ENCODE measurements at places on chromosomes 11 and 22.

DNA sequence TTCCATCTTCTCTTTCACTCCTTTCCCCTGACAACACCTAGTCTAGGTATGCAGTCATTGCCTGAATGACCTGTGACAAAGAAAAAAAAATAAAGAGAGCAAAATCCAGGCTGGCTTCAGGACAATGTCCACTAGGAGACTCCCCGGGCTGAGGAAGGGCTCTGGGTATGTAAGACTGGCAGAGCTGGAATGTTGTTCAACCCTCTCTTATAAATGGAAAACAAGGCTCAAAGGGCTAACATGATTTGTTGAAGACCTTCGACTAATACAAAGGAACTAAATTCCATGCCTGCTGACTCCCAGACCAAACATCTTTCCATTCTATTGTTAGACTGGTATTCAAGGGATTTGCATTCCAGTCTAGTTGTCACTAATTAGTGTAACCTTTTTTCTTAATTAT lies 122.2 kb downstream of the ARL14EP start:
- DNase-seq, result no peak

- no peak for DNase-seq
Measured at GRCh38 chr22:47205081-47205491, 442.6 kb downstream of the TBC1D22A start.

- no peak for DNase-seq
Measured at GRCh38 chr11:133219543-133219942, 312.8 kb downstream of the OPCML start.

DNA sequence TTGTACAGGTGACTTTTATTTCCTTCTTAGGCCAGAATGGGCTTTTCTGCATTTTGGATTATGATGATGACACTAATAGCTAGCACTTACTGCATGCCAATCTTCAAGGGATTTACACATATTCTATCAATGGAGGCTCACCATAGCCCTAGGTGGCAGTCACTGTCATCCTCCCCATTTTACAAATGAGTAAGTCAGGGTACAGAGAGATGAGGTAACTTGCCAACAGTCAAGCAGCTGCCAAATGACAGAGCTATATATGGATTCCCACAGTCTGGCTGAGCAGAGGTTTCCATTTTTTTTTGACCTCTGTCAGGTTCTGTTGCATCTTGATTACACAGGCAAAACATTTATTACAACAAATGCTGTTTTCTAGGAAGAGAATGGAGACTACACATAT lies 23.8 kb upstream of the C11orf96 start:
- DNase-seq, result peak; percentile 44

DNA sequence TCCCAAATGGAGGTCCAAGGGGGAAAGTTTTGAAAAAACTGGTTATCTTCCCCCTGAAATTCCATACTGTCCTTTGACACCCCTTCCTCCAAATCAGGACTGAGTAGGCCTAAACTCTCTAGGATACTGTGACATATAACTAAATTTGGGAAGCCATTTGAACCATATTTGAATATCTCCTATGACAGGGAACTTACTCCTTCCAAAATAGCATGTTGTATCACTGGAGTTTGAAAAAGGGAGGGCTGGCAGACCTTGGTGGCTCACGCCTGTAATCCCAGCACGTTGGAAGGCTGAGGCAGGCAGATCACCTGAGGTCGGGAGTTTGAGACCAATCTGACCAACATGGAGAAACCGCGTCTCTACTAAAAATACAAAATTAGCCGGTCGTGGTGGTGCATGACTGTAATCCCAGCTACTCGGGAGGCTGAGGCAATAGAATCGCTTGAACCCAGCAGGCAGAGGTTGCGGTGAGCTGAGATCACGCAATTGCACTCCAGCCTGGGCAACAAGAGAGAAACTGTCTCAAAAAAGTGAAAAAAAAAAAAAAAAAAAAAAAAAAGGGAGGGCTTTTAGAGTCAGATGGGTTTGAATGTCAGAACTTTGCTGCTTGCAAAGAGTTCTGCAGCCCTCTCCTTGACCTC lies 42.4 kb downstream of the PIK3C2A start:
- no peak for DNase-seq

DNA sequence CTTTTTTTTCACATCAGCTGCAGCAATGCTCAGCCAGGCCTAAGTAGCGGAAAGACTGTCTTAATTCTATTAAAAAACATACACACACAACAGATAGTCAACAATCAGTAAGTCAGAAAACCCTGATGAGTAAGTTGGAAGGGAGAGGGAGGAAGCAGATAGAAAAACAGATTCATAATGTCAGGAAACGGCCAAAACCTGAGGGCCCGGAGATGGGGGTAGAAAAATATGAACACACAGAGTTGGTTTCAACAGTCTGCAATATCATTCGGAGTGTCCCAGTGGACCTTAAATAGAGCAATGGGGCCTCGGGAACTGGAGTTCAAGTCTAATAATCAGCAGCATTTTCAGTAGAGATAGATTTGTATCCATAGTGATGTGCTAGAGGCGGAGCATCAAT lies 14.8 kb downstream of the LRRC55 start:
- no peak for DNase-seq

DNA sequence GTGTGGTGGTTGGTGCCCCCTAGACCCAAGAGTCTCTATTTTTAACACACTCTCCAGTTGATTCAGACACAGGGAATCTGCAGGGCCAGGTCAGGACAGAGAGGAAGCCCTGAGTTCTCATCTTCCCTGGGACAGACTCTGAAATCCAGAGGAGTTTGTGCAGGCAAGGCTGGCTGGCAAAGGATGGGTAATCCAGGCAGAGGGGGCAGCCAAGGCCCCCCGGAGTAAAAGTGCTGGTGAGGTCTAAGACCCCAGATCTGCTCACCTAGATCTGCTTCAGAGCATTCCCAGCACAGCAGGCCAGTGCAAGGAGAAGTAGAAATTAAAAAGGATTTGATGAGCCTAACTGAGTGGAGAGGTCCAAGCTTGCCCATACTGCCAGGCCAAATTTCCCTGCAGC lies 40.6 kb upstream of the MN1 start:
- DNase-seq, result no peak

GRCh38 chr22:43198936-43199335 lies 12.0 kb upstream of the TTLL12 start:
- DNase-seq, result no peak

- DNase-seq, result no peak
Measured at GRCh38 chr11:10762185-10762584, 11.1 kb downstream of the CTR9 start.

- no peak for DNase-seq
Measured at GRCh38 chr11:15072551-15073143, 746 bp upstream of the CALCB start.

DNA sequence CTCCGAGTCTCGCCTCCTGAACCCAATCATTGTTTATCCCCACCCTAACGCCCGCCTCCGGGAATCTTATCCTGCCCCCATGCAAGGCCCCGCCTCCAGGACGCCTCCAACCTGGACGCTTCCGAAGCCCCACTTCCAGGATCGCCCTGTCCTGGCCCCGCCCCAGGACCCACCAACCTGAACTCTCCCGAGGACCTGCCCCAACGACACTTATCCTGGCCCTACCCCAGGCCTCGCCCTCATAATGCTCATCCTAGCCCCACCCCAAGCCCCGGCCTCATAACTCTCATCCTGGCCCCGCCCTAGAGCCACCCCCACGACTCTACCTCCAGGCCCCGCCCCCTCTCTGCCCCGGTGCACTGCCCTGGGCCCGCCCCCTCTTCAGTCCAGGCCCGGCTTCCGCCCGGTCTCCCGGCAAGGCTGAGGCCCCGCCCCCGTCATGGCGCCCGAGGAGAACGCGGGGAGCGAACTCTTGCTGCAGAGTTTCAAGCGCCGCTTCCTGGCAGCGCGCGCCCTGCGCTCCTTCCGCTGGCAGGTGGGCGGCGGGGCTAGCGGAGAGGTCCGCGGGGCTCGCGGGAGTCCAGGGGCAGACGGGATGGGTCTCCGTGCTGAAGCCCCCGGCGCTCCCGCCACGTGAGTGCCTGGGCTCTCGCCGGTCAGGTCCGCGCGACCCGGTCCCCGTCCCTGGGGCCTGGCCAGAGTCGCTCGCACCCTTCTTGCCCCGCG lies 45.7 kb upstream of the DEFB108B start:
- peak; percentile 98 for DNase-seq

GRCh38 chr11:87444993-87445392 lies 407.3 kb downstream of the TMEM135 start:
- DNase-seq, result no peak

- DNase-seq, result no peak
Measured at GRCh38 chr22:35065796-35066218, at the start of gene ISX. Gene ISX, plus strand, starts transcription at chr22:35066158. Its CDS starts 930 bp downstream, at chr22:35067088.

- DNase-seq, result no peak
Measured at GRCh38 chr11:33017478-33017877, 1.8 kb downstream of the DEPDC7 start.

DNA sequence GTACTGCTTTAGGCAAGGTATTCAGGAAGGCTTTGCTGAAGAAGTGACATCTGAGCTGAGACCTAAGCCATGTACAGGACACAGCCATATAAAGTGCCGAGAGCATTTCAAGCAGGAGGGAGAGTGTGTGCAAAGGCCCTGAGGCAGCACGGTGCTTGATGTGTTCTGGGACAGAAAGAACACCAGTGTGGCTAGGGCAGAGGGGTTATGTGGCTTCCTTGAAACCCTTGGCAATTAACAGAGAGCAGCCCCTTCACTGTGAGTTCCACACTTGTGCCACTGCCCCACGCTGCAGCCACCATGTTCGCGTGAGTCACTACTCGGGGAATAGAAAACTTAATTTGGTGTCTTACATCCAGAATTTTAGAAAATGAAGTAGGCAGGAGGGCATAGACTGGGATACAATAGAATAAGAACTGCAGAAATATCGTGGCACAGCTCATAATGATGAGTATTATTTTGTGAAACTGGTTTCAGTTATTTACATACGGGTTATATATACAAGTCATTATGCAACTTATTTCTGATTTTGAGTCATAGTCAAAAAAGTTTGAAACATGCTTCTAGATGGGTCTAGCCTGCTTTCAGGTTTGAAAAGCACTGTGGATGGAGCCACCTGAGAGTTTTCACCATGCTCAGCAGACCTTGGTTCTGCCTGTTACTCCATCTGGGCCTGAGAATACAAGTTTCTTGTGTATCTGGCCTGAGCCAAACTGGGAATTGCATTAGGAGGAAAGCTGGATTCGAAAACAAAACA lies 11.8 kb downstream of the IL10RA start:
- DNase-seq, result no peak

DNA sequence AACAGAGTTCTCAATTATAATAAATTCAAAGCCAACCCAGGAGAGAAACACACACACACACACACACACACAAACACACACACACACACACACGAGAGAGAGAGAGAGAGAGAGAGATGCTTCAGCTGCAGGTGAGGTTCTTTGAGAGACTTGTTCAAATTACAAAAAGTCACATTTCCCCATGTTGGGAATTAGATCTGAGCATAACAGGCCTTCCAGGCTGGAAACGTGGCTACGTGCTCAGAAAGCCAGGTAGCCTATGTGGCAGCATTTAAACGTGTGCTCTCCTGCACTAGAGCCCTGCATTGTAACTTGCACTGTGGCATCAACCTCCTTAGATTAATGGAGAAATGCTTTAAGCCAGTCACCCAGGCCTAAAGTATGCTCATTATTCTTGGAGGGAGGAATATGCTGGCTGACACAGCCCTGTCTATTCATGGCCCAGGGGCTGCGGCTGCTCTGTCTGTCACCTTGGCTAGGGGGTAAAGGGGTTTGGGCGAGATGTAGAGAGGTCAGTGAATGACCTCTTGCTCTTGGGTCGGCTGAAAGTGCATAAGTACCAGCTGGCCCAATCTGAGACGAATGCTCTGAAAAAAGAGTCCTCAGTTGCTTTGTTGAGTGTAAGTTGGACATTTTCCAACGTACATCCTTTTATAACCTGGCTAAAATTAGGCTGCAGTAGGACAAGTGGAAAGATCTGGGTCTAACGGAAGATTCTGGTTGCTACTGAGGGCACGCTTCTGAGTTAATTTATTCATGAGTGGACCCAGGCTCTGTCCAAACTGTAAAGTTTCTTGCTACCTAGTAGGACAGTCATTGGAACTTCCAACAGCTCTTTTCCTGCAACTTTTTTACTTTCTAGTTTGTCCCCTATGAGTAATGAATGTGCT lies 171.1 kb upstream of the SEZ6L start:
- DNase-seq, result no peak

DNA sequence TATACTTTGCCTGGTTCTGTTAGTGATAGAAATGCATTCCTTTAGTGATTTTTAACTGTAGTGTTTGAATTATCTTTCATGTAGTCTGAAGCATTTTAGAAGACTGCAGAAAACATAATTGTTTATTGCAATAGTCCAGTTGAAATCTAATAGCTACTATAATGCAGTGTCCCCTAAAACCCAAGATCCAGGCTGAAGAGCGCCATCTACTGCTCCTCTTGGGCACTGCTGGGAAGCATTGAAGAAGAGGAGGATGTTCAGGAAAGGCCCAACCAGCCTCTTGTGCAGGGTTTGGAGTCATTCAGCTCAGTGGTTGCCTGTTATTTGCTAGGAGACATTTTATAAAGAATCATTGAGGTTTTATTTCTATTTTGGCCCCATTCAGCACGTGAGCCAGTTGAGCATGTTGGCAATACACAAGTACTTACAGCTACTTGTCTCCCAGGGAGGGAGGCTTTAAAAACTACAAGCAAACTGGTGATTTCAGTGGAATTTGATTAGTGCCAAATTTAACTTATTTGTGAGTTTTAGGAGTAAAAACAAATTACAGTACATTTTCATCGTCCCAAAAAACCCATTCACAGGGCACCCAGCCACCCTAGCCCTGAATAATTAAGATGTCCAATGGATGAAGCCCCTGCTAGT lies 74.9 kb upstream of the HORMAD2 start:
- peak; percentile 73 for DNase-seq

DNA sequence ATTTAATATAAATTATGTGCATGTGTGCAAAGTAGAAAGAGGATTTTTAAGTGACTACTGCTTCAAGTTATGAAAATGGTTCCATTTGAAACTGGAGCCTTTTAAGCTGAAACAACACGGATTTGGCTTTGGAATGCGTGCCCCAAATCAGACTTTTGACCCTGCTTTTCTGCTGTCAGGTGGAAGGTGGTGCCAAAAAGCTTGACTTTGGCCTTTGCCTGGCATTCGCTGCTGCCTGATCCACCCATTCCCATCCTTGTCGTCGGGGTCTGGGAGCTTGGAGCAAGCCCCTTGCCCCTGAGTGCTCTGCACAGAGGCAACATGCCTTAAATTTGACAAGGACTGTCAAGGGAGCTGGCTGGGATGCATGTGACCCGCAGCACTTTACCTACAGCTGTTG lies 335.3 kb upstream of the SYN3 start:
- no peak for DNase-seq

DNA sequence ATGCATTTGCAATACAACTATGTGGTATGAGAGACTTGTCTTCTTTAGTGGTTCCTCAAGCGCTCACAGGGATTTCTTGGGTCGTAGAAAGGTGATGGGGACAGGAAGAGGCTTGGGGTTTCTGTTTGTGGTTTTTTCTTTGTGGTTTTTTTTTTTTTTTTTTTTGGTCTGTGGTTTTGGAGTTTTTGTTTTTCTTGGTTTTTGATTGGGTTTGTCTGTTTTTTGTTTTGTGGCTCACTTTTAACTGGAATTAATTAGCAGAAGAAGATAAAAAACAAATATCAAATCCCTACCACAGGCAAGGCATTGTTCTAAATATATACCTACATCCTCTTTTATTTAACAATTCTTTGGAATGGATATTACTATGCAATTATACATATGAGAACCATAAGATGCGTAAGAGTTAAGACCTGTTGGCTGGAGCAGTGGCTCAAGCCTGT lies 5.5 kb downstream of the TTC28 start:
- DNase-seq, result no peak

Measured in psoas muscle (tissue), 8 donors.